ENCODE measurements at places on chromosomes 3 and 15. TPM values are rescaled to one million over a fixed set of nuclear protein-coding genes. Genes with fewer than 3 reads are reported as not detected.

Gene SAXO2
- 2.1 TPM for total RNA-seq

Gene GRIP2
- not detected for total RNA-seq

Gene DLL4
- total RNA-seq: 0.13 TPM

Gene THRB
- total RNA-seq: 0.29 TPM

Gene FAM107A
- 0.09 TPM for total RNA-seq

Gene GOLGA8J
- total RNA-seq: not detected

Gene PRRT3
- total RNA-seq: 9.2 TPM

Gene MKRN2
- total RNA-seq: 27.5 TPM

Gene MYZAP
- 0.82 TPM for total RNA-seq

Gene KNG1
- 0.30 TPM for total RNA-seq

Gene CTXN2
- not detected for total RNA-seq

Gene GHSR
- total RNA-seq: not detected

Gene DISP2
- 0.23 TPM for total RNA-seq

Gene CCDC39
- not detected for total RNA-seq

Gene KATNBL1
- 27.3 TPM for total RNA-seq

Gene IL12A
- total RNA-seq: 2.8 TPM

Gene WNT7A
- total RNA-seq: 8.2 TPM

Gene FLNB
- 40.6 TPM for total RNA-seq

Gene AADACL2
- not detected for total RNA-seq

Gene PLA2G4E
- not detected for total RNA-seq

Gene SEMA3G
- total RNA-seq: 1.3 TPM

Gene OR5K4
- total RNA-seq: not detected

Gene A4GNT
- total RNA-seq: not detected

Gene TM4SF18
- total RNA-seq: not detected

Gene SMCO1
- not detected for total RNA-seq

Gene ATP13A5
- total RNA-seq: not detected

Gene RBM15B
- total RNA-seq: 41.3 TPM

Gene STRA6
- not detected for total RNA-seq

Gene NR1I2
- total RNA-seq: 0.47 TPM

Gene HDC
- 4.3 TPM for total RNA-seq

Gene OPA1
- total RNA-seq: 56.1 TPM

Gene MOBP
- not detected for total RNA-seq

Gene SLC2A2
- 0.16 TPM for total RNA-seq
